HFFc6 (cell line): ENCODE measurements at places on chromosomes 12 and 14.
A peak's percentile ranks its signal among the peaks of the same experiment; 100 is the strongest.

DNA sequence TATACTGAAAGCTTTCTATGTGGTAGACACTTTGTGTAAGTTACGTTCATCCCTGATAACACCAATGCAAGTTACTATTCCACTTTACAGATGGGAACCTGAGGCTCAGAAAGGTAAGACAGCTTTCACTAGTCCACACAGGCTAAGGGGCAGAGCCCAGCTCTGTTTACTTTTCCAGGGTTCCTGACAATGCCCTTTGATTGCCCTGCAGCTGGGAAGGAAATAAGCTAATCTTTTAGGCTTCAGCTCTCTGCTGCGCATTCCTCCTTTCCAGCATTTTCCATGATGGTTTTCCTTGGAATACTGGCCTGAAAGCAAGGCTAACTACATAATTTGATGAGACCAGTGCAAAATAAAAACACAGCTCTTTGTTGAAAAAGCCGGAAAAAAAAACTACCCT lies 185.7 kb upstream of the BTG1 start:
- no peak overlapping the region for H3K27ac ChIP-seq
- H3K36me3 ChIP-seq = no peaks in the 10 kb centered on the region
- H3K4me3 ChIP-seq = no peak overlapping the region
- 0 out of 2 replicates have a peak, but pooled peaks cover 2% of the 10 kb centered on the region for H3K27me3 ChIP-seq
- no peak for DNase-seq
- no peaks in the 10 kb centered on the region for H3K4me1 ChIP-seq

- H3K27me3 ChIP-seq = no peaks in the 10 kb centered on the region
- no peak for DNase-seq
- peaks cover 32% of the 10 kb centered on the region for H3K4me1 ChIP-seq
- H3K27ac ChIP-seq = no peak overlapping the region
Measured at GRCh38 chr12:74899031-74899829, 310.4 kb downstream of the KCNC2 start.

- H3K27ac ChIP-seq = no peak overlapping the region
- H3K4me3 ChIP-seq = no peak overlapping the region
- no peaks in the 10 kb centered on the region for H3K36me3 ChIP-seq
- DNase-seq = no peak
- H3K27me3 ChIP-seq = peaks cover 20% of the 10 kb centered on the region
Measured at GRCh38 chr14:95611293-95611880, 74.8 kb upstream of the TCL1B start.

- no peak for DNase-seq
- no peaks in the 10 kb centered on the region for H3K4me1 ChIP-seq
- no peaks in the 10 kb centered on the region for H3K36me3 ChIP-seq
- H3K4me3 ChIP-seq = no peak overlapping the region
- no peaks in the 10 kb centered on the region for H3K27me3 ChIP-seq
Measured at GRCh38 chr12:17982556-17982955, 107.4 kb downstream of the RERGL start.

DNA sequence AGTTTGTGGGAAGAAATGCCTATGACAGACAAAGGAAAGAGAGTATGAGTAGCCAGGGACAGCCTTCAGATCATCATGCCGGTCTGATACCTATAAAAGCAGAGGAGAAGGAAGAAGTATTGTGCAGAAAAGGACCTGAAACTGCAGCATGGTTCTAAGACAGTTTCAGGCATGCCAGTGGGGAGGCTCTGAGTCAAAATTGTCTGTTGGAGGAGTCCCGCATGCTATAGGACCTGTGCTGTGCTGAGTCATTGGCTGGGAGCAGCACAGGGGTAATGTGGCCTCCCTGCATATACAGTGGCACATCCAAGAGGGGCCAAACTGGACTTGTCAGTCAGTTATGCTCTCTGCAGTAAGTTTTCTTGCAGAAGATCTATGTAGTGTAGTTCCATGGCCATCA lies 40.7 kb downstream of the NEUROD4 start:
- no peaks in the 10 kb centered on the region for H3K36me3 ChIP-seq
- peaks cover 3% of the 10 kb centered on the region; the same call in 1 of the 2 replicates for H3K27me3 ChIP-seq
- H3K4me1 ChIP-seq = no peaks in the 10 kb centered on the region
- H3K4me3 ChIP-seq = no peak overlapping the region
- DNase-seq = no peak
- H3K27ac ChIP-seq = no peak overlapping the region

DNA sequence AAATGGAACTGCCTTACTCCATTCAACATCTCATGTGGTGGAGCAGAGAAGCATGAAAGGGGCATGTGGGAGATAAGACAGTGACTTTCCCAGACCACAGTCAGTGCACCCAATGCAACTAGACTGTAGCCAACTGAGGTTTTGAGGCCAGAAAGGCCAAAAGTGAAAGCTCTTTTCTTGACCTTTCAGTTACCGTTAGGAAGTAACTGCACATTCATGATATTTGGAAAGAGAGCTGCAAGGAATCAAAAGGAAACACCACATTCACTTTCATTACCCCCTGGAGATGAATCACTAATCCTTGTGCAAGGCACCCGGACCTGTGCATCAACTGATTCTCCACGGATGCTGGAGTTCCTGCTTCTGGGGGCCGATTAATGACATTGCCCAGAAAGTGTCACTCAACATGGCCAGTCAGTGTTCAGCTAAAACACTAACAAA lies 72.9 kb upstream of the ELK3 start:
- no peak for DNase-seq
- no peak overlapping the region for H3K27ac ChIP-seq
- peaks cover 21% of the 10 kb centered on the region for H3K27me3 ChIP-seq
- H3K4me3 ChIP-seq = no peak overlapping the region

- H3K27ac ChIP-seq = no peak overlapping the region
- no peaks in the 10 kb centered on the region for H3K36me3 ChIP-seq
- no peak overlapping the region for H3K4me3 ChIP-seq
- H3K27me3 ChIP-seq = peaks cover 3% of the 10 kb centered on the region; the same call in 1 of the 2 replicates
- no peak for DNase-seq
Measured at GRCh38 chr12:92403210-92404175, 257.8 kb upstream of the BTG1 start.

- H3K4me3 ChIP-seq = peak overlapping the region; percentile 82
- peaks cover 2% of the 10 kb centered on the region; the same call in 1 of the 2 replicates for H3K27me3 ChIP-seq
- peaks cover 32% of the 10 kb centered on the region for H3K36me3 ChIP-seq
- DNase-seq = peak; percentile 81
Measured at GRCh38 chr12:1583421-1584078, 10.8 kb downstream of the FBXL14 start.

DNA sequence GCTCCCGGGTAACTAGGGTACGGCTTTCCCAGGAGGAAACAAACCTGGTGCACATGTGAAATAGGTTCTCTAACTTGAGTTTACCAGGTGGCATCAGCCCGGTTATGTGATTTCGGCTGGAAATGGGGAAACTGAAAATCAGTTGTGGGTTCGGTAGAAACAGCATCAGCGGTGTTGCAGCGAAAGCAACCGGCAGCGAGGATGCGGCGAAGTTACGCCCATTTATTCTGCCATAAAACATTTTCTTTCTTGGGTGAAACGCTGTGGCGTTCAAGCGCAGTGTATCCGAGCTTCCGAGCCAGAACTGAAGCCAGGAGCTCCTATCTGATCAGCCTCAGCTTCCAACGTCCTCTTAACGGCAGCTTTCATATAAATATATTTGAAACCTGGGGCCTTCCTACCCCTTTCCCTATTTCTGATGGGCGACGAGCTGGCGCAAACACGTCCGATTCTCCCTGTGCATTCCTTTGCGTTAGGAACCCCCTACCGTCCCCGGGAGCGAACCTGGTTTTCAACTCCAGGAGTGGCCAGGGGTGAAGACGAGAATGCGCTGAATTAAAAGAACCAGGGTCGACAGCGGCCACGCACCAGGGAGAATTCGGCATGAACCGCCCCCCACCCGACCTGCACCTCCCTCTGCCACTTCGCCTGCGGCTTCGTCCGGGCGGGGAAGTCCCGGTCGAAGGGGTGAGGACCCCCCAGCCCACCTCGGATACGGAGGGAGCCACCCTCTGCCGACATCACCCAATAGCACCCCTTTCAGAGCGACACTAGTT lies 1.6 kb downstream of the DPF3 start:
- peak; percentile 34 for DNase-seq
- H3K36me3 ChIP-seq = no peaks in the 10 kb centered on the region
- H3K27ac ChIP-seq = peak overlapping the region; percentile 71
- H3K27me3 ChIP-seq = no peaks in the 10 kb centered on the region; the same call in none of the 2 replicates

- DNase-seq = peak; percentile 30
- peaks cover 3% of the 10 kb centered on the region; the same call in 1 of the 2 replicates for H3K27me3 ChIP-seq
- H3K27ac ChIP-seq = no peak overlapping the region
Measured at GRCh38 chr14:20684662-20685456, 499 bp downstream of the RNASE4 start.

GRCh38 chr14:37138898-37139297 lies 33.5 kb downstream of the SLC25A21 start:
- H3K4me1 ChIP-seq = peaks cover 17% of the 10 kb centered on the region
- H3K27me3 ChIP-seq = peaks cover 3% of the 10 kb centered on the region; the same call in 1 of the 2 replicates
- H3K27ac ChIP-seq = no peak overlapping the region
- H3K4me3 ChIP-seq = no peak overlapping the region

DNA sequence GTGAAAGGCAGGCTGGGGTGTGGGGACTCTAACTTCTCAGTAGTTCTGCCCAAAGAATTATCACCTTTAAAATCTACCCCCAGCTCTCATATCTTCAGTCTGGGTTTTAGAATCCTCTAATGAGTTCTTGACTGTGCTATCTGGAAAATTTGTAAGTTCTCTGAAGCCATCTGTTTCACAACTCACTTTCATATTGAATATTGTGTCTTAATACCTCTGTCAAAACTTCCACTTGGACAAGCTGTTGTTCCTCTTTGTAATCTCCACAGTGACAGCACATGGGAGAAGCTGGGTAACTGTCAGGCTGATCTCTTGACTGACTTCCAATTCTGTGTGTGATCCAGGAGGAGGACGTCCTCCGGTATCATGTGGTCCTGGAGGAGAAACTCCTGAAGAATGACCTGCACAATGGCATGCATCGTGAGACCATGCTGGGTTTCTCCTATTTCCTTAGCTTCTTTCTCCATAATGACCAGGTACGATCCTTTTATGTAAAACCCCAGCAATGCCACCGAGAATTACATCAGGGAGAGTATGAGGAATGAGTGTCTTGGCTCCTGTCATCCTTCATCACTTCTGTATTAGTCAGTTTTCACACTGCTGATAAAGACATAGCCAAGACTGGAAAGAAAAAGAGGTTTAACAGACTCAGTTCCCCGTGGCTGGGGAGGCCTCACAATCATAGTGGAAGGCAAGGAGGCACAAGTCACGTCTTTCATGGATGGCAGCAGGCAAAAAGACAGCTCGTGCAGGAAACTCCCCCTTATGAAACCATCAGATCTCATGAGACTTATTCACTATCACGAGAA lies 111.9 kb downstream of the STAB2 start:
- H3K36me3 ChIP-seq = no peaks in the 10 kb centered on the region
- no peak for DNase-seq

GRCh38 chr14:103517721-103518421 lies 4.8 kb downstream of the CKB start:
- H3K27ac ChIP-seq = peak overlapping the region; percentile 11; the same call in 1 of the 2 replicates
- peaks cover 27% of the 10 kb centered on the region for H3K4me1 ChIP-seq
- H3K36me3 ChIP-seq = no peaks in the 10 kb centered on the region
- DNase-seq = no peak
- H3K27me3 ChIP-seq = peaks cover 15% of the 10 kb centered on the region
